ENCODE measurements at places on chromosomes 5 and 9. TPM values are rescaled to one million over a fixed set of nuclear protein-coding genes. Genes with fewer than 3 reads are reported as not detected.

PCDHGA6 gene
- 0.70 TPM for total RNA-seq

ADAMTS13 gene
- 4.4 TPM for total RNA-seq

FBP2 gene
- total RNA-seq, result not detected

SAXO1 gene
- not detected for total RNA-seq

LPAR1 gene
- total RNA-seq, result 37.8 TPM

PCDHA10 gene
- 0.38 TPM for total RNA-seq

GABRB2 gene
- total RNA-seq, result 3.2 TPM

IFNA13 gene
- total RNA-seq, result not detected

POC5 gene
- 68.5 TPM for total RNA-seq

MLANA gene
- not detected for total RNA-seq

SLC4A9 gene
- total RNA-seq, result 2.5 TPM

SPINK7 gene
- total RNA-seq, result not detected

ZNF883 gene
- total RNA-seq, result 1.6 TPM

TPRN gene
- 28.1 TPM for total RNA-seq

SMIM32 gene
- 5.8 TPM for total RNA-seq

MARCHF6 gene
- total RNA-seq, result 180 TPM

Measured in Peyer's patch (tissue), 4 donors.